ENCODE measurements at places on chromosomes 2 and 18.

- DNase-seq = no peak
Measured at GRCh38 chr2:130912471-130912870, 75.8 kb downstream of the ARHGEF4 start.

- DNase-seq = no peak
Measured at GRCh38 chr2:60552078-60552850, 1.2 kb downstream of the BCL11A start.

DNA sequence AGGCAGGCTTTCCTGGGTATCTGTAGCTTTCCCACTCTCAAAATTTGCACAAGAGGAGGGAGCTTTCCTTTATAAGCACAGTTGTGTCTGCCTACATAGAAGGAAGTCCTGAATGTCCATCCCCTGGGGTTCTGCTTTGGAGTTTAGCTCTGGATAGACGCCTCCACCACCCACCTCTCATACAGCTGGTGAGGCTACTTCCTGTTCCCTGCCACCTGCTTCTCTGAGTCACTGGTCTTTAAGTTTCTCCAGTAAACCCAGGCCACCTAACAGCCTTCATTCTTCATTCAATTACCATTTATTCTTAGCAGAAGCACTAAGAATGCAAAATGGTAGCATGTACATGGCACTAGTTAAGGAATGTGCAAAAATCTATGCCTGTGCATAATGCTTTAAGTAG is 407.8 kb downstream of the CDH2 start:
- no peak for DNase-seq

- DNase-seq = no peak
Measured at GRCh38 chr2:174362949-174363348, 28.2 kb downstream of the SP9 start.

- no peak for DNase-seq
Measured at GRCh38 chr2:171317492-171318125, 116.2 kb downstream of the METTL8 start.

DNA sequence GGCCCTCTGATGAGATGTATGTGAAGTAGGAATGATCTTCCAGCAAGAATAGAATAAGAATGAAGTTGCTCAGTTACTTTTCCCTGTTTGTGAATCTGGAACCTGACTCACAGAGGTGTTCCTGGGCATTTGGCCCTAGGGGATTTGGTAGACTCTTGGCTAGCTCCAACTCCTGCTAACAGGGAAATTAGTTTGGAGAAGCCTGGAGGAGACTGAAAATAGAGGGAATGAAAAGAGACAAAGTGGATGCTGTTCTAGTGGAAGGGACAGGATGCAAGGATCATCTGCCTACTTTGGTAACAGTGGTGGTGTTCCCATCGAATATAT is 19.6 kb downstream of the TMEM17 start:
- no peak for DNase-seq

DNA sequence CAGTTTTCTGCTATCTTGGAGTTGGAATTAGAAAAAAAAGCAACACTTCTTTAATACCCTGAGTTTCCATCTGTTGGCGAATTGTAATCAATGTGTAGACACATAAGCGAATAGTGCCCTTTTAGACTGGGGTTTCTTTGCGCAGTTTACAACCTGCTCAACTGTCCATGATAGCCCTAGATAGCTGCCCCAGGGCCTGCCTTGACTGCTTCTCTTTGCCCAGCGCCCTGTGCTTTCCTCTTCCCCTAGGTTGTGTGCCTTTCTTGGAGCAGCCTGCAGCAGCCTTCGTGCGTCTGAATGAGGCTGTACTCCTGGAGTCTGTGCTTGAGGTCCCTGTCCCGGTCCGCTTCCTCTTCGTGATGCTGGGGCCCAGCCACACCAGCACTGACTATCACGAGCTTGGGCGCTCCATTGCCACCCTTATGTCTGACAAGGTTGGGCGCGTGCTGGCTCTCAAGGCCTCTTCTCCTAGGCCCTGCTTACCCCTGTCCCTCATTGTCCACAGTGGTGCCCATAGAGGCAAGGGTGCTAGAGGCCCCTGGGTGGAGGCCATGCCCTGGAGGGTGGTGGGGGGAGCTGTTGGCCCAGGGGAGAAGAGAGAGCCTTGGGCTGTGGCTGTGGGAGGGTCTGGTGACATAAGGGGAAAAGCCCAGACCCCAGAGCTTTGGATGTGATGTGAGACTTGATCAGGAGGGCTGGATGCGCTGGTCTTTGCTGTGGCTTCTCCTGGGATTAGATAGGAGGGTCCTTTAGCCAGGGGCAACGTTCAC is 6.9 kb downstream of the SLC4A3 start:
- DNase-seq = no peak

DNA sequence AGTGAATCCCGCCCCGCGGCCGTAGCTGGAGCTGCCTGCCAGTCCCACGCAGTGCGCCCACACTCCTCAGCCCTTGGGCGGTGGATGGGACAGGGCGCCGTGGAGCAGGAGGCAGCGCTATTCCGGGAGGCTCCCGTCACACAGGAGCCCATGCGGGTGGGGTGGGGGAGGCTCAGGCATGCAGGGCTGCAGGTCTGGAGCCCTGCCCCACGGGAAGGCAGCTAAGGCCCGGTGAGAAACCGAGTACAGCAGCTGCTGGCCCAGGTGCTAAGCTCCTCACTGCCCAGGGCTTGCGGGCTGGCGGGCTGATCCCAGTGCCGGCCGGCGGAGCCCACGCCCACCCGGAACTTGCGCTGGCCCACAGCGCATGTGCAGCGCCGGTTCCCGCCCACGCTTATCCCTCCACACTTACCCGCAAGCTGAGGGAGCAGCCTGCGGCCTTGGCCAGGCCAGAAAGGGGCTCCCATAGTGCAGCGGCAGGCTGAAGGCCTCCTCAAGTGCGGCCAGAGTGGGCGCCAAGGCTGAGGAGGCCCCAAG is 1152.8 kb upstream of the CELF4 start:
- DNase-seq = no peak

- no peak for DNase-seq
Measured at GRCh38 chr18:24089515-24090337, 49.1 kb upstream of the CABYR start.

GRCh38 chr2:239114119-239114581 is 266.3 kb downstream of the TWIST2 start:
- no peak for DNase-seq

GRCh38 chr2:44715671-44716081 is 225.8 kb upstream of the SIX3 start:
- DNase-seq = peak; percentile 36

- DNase-seq = no peak
Measured at GRCh38 chr2:114128725-114129124, 238.8 kb downstream of the ACTR3 start.

DNA sequence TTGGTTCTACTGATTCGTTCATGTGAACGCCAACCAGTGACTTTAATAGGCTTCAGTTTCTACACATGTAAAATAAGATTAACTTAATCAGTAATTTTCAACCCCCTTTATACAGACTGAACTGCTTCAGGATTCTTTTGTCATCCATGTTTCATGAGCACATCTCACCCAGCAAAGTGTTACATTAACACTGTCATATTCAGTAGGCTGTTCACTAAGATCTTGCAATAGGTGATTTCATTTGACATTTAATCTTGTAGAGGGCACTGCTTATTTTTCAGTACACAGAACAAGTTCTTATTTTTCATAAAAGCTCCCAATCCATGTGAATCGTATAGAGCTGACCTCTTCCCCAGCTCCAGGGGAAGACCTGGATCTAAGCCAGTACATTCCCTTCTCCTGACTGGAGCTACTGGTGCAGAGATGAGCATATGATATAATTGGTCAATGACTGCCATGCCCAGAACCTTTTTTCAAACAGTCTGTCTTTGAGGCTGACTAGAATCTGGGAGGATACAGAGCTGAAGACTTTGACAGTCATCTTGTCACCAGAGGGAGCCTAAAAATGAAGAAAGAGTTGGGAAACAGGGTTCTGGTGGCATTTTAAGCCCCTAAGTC is 72.2 kb upstream of the CHRNA1 start:
- no peak for DNase-seq

DNA sequence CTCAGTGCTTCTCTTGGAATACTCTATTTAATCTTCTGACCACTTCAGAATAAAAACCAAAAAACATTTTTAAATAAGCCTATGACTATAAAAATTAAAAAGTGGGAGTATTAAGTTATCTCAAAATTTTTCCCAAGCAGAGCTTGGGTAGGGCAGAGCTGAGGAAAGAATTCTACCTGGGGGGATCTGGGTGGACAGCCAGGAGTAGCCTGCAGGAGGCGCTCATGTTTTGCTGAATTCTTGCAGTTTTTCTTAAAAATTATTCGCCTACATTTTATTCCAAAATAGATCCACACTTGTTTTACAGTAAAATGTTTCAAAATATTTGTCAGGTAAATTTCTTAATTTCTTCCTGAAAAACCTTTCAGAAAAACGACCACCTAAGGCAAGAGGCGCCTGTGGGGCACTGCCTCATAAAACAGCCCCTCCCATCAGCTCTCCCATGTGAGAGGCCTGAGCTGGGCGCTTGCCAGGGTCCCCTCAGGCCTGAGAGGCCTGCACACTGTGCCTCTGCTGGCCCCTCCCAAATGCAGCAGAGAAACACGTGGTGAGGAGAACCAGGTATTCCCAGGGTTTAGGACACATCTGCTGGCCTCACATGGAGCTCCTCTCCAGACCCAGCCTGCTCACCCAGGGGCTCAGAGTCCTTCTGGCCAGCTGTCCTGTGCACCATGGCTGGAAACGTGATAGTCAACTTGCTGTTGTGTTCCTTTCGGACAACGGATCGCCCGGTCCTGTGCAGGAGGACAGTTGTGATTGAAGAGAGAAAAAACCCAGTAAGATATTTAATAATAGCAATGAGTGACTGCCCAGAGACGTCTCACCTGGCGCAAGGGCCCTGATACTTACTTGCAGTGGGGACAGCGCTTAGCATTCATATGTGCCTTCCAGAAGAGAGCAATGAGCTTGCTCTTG is 17.5 kb downstream of the POLR1A start:
- DNase-seq = peak; percentile 29

GRCh38 chr18:36757991-36758390 is 70.8 kb downstream of the TPGS2 start:
- no peak for DNase-seq

DNA sequence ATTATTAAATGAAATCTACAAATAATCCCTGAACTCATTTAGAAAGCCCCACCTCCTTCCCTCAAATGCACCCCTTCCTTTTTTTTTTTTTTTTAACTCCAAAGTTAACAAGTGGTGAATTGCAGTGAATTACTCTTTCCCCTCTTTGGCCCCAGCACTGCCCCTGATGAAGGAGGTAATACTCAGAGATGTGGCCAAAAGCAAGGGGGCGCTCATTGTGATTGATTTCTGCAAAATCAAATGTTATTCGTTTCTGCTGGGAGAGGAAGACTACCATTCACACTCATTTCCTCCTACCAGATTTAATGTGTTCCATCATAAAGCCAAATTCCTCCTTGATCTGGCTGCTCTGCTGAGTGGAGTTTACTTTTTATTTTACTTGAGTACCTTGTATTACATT is 259.4 kb downstream of the GPD2 start:
- DNase-seq = no peak

GRCh38 chr2:7480431-7480830 is 563.2 kb downstream of the RNF144A start:
- no peak for DNase-seq

DNA sequence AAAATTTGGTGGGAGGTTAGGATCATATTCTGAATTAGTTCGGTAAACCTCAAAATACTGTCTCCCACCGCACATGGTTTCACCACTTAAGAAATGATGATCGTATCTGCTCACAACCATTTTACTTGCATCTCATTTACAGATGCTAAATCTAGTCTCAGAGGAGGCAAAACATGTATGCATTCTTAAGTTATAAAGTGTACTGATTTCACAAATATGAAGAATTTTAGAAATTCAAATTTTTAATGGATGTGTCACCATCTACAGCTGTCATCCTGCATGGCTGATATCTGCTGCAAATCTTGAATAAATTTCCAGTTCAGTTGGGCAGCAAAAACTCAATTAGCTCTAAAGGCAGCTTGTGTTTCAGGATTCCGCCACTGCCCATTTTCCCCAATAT is 243.3 kb upstream of the KCNJ3 start:
- no peak for DNase-seq

DNA sequence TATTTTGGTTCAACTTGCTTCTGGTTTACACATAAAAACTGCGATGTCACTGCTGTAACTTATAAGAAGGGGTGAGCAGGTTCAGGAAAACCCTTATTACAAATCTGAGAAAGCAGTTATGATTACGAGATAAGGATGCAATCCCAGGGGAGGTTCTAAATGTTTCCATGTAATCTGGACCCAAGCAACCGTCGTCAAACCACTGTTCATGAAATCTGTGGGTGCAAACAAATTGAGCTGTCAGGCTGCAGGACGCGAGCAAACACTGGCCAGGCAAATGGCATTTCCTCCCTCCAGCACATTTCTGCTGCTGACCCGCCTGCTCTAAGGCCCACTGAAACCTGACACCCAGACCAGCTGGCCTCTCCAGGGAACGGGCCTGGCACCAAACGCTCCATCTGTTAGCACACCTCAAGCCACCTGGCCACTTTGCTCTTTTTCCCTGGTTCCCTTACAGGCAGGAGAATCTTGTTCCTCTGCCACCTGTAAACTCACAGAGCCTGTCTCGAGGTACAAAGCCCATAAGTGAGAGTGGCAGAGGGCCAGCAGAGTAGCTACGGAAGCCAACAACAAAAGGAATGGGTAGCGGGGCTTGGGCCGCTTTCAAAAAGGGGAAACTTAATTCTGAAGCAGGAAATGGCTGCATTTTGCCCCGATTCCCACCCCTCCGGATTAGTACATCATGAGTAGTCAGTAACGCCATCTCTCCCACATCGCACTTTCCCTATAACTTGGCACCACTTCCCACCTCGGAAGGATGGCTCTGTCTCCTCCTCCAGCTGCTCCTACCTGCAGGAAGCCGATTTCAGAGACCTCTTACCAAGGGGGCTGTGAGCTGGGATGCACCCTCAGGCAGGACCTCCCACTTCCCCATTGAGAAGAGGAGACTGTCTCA is 26.5 kb downstream of the CRACDL start:
- peak; percentile 37 for DNase-seq

DNA sequence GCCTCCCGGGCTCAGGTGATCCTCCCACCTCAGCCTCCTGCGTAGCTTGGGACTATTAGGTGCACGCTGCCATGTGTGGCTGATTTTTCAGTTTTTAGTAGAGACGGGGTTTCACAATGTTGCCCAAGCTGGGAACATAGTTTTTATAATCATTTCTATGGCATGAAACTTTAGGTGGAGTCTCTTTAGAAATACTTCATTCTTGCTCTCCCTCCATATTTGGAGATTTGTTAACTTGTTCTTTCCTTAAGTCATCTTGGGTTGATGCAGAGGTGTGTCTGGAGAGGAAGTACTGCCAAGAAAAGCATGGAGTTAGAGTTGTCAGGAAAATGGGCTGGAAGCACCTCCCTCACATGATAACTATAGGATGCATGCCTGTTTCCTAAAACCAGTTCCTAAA is 17.4 kb downstream of the ZNF532 start:
- no peak for DNase-seq

- no peak for DNase-seq
Measured at GRCh38 chr2:24354957-24355356, 5.4 kb downstream of the ITSN2 start.

GRCh38 chr2:37246205-37246604 is 14.7 kb downstream of the NDUFAF7 start:
- no peak for DNase-seq

DNA sequence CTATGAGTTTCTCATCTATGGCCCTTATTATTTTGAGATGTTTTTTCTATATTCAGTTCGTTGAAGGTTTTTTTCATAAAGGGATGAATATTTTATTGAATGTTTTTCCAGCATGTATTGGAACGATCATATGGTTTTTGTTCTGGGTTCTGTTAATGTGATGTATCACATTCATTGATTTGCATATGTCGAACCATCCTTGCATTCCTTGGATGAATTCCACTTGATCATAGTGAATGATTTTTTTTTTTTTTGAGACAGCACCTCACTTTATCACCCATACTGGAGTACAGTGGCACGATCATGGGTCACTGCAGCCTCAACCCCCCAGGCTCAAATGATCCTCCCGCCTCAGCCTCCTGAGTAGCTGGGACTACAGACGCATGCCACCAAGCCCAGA is 5.5 kb upstream of the NEMP2 start:
- no peak for DNase-seq
